ENCODE measurements at places on chromosomes 2 and 18.

- no peak for DNase-seq
These were observed 42.9 kb downstream of the ADI1 start for GRCh38 chr2:3476321-3476984.

- no peak for DNase-seq
These were observed 346.1 kb upstream of the KYNU start for GRCh38 chr2:142531377-142531776.

- DNase-seq, result no peak
These were observed 218.9 kb upstream of the COPS8 start for GRCh38 chr2:236866542-236867340.

- no peak for DNase-seq
These were observed 184.1 kb upstream of the FN1 start for GRCh38 chr2:215619989-215620388.

DNA sequence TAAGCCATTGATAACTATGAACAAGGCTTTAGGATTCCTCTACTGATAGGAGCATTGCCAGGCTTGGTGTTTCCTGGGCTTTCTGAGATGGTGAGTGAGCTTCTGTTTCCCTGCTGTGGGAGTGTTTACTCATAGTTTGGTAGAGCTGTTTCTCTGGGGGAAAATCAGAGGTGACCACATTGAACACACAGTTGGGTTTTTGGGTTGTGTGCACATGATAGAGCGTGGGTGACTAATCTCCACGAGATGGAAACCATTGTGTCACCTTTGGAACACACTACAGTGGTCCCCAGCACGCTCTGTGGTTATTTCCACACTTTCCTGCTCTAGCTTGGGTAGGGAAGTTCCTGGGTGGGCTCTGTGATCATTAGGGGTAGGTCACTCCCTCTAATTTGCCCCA, 5.4 kb downstream of the IL1R1 start:
- DNase-seq, result no peak

Measured in stimulated activated CD4-positive, alpha-beta T cell treated with anti-CD3 and anti-CD28 coated beads, Interleukin-15, amount 100 ng/mL, for 1 hour (primary cell).